ENCODE measurements at places on chromosomes 1 and 21.
A peak's percentile ranks its signal among the peaks of the same experiment; 100 is the strongest.

GRCh38 chr1:30111431-30111830 lies 612.0 kb downstream of the MATN1 start:
- DNase-seq: no peak

- DNase-seq: no peak
Measured at GRCh38 chr1:163912170-163912884, 590.6 kb downstream of the NUF2 start.

DNA sequence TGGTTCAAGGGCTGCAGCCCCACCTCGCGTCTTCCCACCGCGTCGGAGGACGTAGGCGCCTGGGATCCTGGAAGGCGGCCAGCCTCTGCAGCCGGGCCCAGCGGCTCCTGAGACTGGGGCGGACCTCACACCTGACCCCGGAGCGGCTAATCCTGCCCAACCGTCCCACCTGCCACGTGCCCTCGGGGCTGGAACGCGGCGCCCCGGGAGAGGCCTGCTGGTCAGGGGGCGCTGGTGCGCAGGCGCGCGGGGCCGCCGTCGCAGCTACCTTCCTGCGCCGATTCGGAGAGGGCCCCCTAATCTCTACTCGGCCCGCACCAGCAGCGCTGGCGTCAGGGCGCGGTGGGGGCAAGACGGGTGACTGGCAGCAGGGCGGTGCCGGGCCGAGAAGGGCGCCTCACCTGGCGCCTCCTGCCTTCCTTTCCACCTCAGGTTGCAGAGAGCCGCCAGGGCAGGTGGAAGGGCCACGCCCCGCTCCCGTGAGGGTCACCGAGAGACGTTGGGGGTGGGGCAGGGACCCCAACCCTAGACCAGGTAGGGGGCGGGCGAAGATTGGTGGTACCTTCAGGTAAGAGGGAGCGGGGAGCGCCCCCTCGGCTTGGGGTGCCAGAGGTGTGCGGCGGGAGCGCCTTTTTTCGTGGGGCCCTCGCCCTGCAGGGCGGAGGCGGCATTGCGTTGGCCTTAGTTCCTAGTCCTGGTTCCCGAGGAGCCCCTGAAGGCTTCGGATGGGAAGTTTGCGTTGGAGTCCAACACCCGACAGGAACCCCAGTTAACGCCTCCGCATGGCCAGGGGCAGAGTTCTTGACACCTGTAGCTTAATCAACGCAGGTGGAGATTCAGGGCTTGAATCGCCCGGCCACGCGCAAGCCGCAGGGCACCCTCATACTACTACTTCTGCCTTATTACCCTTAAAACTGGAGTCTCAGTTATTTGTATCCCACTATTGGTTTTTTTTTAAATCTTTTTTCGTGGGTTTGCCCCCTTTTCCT lies at the start of gene TDRD5:
Gene TDRD5 (plus strand): TSS at position 241 of the 989 bp plus-strand sequence. CDS start 784 bp downstream, outside the sequence.
- DNase-seq: no peak

- DNase-seq: no peak
Measured at GRCh38 chr21:45317398-45318145, 29.9 kb upstream of the POFUT2 start.

GRCh38 chr1:58318157-58319005 lies 228.1 kb downstream of the OMA1 start:
- no peak for DNase-seq

DNA sequence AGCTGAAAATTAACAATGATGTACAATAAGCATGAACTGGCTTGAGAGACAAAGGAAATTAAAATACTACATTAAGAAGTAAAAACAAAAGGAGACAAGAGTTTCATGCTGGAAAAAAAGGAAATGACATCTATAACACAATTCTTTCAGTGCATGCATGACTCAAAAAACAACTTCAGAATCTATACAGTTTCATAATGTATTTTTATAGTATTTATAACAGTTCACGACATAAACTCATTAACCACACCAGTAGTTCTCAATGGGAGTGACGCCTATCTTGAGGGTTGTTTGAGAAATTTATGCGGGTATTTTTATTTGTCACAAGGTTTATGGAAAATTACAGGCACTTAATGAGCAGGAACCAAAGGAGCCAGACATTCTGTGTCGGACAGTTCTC lies 168.5 kb downstream of the SMYD3 start:
- DNase-seq: no peak

- DNase-seq: no peak
Measured at GRCh38 chr1:232810856-232811255, 5.6 kb downstream of the MAP10 start.

GRCh38 chr1:207328004-207328403 lies 6.5 kb downstream of the CD55 start:
- DNase-seq: no peak

- no peak for DNase-seq
Measured at GRCh38 chr1:62077821-62078220, 116.8 kb upstream of the L1TD1 start.

DNA sequence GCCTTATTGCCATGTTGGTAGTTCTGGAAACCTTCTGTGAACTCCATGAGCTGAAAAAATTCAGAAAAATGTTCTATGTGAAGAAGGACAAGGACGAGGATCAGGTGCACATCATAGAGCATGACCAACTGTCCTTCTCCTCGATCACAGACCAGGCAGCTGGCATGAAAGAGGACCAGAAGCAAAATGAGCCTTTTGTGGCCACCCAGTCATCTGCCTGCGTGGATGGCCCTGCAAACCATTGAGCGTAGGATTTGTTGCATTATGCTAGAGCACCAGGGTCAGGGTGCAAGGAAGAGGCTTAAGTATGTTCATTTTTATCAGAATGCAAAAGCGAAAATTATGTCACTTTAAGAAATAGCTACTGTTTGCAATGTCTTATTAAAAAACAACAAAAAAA lies 57.4 kb downstream of the KCNK1 start:
- no peak for DNase-seq

GRCh38 chr21:44942566-44942965 lies 2.7 kb downstream of the SLX9 start:
- DNase-seq: no peak

DNA sequence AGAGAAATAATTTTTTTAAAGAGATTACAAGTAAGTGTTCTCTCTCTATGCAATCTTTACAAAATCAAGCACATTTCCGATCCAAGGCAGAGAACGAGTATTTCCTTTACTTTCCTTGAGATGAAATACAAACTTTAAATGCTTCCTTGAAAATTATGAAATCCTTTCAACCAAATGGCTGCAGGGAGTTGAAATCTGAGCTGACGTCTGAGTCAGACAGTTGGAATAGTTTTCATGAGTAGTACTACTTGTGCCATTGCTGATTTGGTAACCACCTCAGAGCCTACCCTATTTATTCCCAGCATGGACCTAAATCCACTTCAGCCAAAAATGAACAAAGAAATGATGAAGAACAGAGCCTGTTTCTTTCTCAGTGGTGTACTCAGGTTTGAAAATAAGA lies 183.6 kb downstream of the GIPC2 start:
- DNase-seq: no peak

DNA sequence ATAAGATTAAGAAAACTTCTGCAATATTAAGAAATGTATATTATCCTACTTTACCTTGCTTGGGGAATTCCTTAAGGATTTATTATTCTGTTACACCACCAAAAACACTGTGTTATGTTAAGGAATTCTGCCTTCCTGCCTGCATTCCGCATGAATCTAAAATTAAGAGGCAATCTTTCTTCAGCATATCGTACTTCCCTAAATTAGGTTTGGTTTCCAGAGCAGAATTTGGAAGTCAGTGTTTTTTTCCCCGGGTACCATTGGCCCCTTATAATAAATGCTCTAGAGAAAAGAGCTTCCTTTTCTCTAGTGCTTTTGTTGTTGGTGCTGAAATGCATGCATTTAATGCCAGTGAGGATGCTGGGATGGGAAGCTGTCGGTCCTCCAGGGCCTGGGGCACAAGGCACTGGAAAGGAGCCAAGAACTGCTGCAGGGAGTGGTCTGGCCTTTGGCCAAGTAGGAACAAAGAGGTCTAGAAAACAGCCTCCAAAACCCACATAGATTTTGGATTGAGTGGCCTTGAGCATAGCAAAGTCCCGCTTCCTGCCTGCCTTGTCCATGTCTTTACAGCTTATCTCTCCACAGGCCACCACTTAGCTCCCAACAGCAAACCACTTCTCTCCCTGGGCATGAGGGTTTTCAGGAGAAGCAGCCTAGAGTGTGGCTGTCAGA lies 69.9 kb downstream of the RRAGC start:
- no peak for DNase-seq

DNA sequence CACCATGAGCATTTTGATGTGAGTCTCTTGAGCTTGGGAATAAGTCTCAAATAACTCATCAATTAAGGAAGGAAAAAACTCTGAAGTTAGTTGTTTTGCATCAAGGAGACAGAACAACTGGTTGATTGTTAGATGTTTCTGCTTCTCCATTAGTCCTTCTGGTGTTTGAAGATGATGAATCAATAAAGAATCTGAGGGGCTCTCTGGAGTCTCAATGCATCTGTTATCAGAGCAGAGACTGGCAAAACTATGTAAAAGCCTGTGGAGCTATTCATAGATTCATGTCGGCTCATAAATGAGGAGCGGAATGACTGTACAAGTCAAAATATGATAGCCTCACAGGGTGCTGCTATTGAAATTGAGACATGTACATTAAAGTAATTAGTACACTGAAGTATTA lies 73.3 kb upstream of the ZC3H11B start:
- no peak for DNase-seq

- DNase-seq: no peak
Measured at GRCh38 chr21:25862112-25862511, 127.3 kb downstream of the GABPA start.

- DNase-seq: no peak
Measured at GRCh38 chr1:12407050-12407961, 177.5 kb downstream of the VPS13D start.

GRCh38 chr1:14977338-14977931 lies 176.1 kb upstream of the TMEM51 start:
- no peak for DNase-seq

- no peak for DNase-seq
Measured at GRCh38 chr1:200962631-200963030, 60.9 kb downstream of the KIF21B start.

- peak; percentile 2 for DNase-seq
Measured at GRCh38 chr1:119475866-119476439, 31.1 kb upstream of the HSD3B1 start.

DNA sequence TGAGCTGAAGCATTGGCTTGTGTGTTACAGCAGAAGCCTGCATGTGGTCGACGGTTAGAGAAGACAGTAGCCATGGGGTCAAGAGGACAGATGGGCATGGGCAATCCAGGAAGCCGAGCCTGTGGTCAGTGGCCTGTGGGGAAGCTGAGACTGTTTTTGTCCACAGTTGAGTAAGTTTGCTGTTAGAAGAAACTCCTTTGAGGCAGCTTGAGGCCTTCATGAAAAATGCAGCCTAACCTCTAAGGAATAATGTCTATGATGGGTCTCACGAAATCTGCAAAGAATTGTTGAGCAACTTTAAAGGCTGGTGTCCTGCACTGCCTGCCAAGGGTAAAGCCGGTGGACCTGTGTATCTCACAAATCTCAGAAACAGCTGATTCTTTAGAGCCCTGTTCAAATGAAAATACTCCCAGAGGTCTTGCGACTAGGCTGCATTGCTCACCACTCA lies 322.4 kb downstream of the SETD4 start:
- DNase-seq: no peak

GRCh38 chr1:88549536-88549935 lies 134.5 kb upstream of the PKN2 start:
- DNase-seq: no peak

- no peak for DNase-seq
Measured at GRCh38 chr1:41341772-41342562, 19.3 kb upstream of the FOXO6 start.

GRCh38 chr1:157955221-157955620 lies 38.2 kb upstream of the KIRREL1 start:
- DNase-seq: no peak

- no peak for DNase-seq
Measured at GRCh38 chr1:50416150-50416527, 7.1 kb downstream of the DMRTA2 start.

- DNase-seq: no peak
Measured at GRCh38 chr1:230300322-230301301, 125.5 kb downstream of the PGBD5 start.

DNA sequence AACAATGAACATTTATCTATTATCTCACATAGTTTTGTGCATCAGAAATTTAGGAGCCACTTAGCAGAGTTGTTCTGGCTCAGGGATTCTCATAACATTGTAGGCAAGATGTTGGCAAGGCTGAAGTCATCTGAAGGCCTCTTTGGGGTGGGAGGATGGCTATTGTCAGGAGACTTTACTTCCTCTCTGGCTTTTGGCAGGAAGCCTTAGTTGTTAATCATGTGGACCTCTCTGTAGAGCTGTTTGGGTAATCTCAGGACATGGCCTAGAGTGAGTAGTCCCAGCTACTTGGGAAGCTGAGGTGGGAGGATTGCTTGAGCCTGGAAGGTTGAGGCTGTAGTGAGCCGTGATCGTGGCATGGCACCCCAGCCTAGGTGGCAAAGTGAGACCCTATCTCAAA lies 40.2 kb downstream of the RASAL2 start:
- no peak for DNase-seq

GRCh38 chr1:182977480-182977879 lies 24.5 kb upstream of the SHCBP1L start:
- DNase-seq: no peak

Measured in activated CD8-positive, alpha-beta memory T cell treated with anti-CD3 and anti-CD28 coated beads for 48 hours (primary cell).